Inflammatory macrophage treated with lipopolysaccharide for 1 hour (primary cell): ENCODE measurements at places on chromosomes 1 and 21.

- DNase-seq, result no peak
These were observed 1.2 kb downstream of the LMX1A start for GRCh38 chr1:165355139-165355976.

DNA sequence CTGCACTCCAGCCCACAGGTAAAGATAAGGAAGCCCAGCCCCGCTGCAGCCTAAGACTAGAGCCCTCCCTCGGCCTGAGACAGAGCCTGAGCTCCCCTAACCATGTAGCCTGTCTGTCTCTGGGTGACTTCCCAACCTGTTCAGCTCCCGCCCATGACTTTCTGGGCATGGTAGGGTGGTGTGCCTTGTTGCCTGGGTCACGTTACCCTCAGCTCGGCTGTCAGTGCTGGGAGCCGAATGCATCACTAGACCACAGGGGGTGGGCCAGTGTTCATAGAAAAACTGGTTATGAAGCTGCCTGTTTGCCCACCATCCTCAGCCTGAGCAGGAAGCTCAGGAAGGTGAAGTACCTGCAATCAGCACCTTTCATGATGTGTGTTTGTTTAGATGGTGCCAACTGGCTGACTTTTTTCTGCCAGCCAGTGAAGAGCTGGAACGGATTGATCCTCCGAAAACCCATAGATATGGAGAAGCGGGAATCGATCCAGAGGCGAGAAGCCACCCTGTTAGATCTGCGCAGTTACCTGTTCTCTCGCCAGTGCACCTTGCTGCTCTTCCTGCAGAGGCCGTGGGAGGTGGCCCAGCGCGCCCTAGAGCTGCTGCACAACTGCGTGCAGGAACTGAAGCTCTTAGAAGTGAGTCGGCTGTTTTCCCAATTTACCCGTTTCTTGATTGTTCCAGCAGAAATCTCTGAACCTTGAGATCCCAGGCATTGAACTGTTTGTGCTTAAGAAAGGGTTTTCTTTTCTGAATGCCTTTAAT, 43.9 kb upstream of the PWP2 start:
- no peak for DNase-seq

- DNase-seq, result no peak
These were observed 36.1 kb downstream of the FGGY start for GRCh38 chr1:59332983-59333382.

DNA sequence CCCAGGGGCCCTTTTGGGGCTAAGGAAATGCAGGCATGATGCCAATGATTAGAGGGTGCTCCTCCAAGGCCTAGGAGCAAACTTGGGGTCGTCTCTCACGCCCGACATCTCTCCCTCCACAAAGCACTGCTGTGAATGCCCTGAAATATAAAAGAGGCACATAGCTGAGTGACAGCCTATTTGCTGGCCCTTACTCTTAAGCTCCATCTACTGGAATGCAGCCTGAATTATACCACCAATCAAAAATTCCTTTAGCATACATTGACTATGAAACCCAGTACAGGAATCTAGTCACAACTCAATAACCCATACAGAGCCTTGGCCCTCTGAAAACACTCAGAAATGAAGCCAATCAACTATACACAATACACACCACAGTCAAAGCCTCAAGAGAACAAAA, 105.5 kb downstream of the LRIG2 start:
- DNase-seq, result no peak

- peak; percentile 62 for DNase-seq
These were observed 61.7 kb downstream of the CASQ2 start for GRCh38 chr1:115706587-115707425.

DNA sequence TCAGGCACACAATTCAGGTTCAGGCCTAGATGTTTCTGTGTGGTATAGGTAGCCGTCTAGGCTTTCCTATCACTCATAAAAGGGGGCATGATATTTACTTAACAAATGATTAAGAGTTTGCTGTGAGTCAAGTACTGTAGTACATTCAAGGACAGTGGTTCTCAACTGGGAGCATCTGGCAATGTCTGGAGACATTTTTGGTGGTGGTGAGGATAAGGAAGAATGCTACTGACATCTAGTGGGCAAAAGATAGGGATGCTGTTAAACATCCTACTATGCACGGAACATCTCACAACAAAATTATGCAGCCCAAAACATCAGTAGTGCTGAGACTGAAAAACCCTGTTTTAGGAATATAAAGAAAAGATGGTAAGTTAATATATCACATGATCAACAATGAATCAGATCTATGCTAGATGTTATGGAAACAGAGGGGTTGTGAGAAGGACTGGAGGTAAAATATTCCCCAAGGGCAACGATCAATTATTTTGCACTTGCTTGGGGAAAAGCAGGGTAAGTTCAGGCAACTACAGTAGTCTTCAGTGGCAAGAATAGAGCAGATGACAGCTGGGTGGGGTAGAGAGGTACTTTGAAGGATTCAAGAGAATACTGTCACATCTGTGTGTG, 4.9 kb downstream of the DNTTIP2 start:
- DNase-seq, result peak; percentile 34

GRCh38 chr1:92929461-92929860, 31.8 kb downstream of the DIPK1A start:
- DNase-seq, result no peak

DNA sequence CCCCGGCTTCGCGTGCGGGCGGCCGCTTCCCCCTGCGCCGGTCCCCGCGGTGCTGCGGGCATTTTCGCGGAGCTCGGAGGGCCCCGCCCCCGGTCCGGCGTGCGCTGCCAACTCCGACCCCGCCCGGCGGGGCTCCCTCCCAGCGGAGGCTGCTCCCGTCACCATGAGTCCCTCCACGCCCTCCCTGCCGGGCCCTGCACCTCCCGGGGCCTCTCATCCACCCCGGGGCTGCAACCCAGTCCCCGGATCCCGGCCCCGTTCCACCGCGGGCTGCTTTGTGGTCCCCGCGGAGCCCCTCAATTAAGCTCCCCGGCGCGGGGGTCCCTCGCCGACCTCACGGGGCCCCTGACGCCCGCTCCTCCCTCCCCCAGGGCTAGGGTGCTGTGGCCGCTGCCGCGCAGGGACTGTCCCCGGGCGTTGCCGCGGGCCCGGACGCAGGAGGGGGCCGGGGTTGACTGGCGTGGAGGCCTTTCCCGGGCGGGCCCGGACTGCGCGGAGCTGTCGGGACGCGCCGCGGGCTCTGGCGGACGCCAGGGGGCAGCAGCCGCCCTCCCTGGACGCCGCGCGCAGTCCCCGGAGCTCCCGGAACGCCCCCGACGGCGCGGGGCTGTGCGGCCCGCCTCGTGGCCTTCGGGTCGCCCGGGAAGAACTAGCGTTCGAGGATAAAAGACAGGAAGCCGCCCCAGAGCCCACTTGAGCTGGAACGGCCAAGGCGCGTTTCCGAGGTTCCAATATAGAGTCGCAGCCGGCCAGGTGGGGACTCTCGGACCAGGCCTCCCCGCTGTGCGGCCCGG, 159.2 kb downstream of the RUNX1 start:
- peak; percentile 82 for DNase-seq

- peak; percentile 97 for DNase-seq
These were observed 12.3 kb upstream of the DMBX1 start for GRCh38 chr1:46477153-46477929.
